ENCODE measurements at places on chromosomes 2 and 18.

DNA sequence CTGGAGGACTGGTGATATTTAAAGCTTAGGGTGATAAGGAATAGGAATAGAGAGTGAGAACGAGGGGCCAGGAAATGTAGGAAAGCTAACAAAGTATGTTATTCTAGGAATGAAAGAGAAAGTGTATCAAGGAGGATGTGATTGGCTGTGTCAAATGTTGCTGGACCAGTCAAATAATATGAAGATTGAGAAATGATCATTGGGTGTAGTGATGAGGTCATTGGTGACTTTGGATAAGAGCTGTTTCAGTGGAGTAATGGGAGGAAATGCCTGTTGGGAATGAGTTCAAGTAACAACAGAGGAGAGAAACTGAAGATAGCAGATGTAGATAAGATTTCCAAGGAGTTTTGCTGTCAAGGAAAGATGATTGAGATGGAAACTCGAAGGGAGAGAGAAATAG is 74.4 kb downstream of the UBE2E3 start:
- no peak for DNase-seq

GRCh38 chr2:8016688-8017087 is 665.2 kb upstream of the ID2 start:
- no peak for DNase-seq

DNA sequence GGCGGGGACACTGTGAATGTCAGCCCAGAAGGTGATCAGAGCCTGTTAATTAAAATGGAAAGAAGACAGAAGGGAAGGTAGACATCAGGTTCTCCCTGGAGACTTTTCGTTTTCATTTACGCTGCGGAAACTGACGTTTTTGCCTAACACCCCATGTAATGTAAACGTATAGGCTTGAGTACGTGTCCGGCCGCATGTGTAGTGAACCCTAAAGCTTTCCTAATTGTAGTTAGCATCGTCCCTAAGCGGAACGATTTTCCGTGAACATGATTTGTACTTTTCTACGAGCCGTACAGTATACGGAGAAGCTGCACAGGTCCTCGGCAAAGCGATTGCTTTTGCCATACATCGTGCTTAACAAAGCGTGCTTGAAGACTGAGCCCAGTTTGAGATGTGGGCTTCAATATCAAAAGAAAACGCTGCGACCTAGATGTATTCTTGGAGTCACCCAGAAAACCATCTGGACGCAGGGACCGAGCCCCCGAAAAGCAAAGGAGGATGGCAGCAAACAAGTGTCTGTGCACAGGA is 284 bp downstream of the TIMM21 start:
- DNase-seq, result no peak

DNA sequence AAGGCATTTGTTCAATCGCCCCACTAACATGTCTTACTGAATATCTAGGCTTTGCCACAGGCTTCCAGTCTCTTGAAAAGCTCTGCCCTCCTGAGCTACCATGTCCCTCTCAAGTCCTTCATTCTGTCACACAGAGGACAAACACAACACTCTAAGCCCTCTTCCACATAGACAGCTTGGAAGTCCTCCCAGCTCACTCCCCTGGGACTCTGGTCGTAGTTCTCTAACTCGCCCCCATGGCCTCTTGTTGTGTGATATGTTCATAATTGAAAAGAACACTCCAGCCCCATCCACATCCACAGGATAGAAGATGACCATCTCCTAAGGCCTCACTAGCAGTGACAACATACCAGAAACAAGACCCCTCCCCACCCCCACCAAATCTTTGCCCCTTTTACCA is 37.9 kb downstream of the BUB1 start:
- DNase-seq, result no peak
